ENCODE measurements at places on chromosomes 16 and 17.

GRCh38 chr17:62933501-62934385 is 32.3 kb upstream of the TANC2 start:
- DNase-seq: no peak

DNA sequence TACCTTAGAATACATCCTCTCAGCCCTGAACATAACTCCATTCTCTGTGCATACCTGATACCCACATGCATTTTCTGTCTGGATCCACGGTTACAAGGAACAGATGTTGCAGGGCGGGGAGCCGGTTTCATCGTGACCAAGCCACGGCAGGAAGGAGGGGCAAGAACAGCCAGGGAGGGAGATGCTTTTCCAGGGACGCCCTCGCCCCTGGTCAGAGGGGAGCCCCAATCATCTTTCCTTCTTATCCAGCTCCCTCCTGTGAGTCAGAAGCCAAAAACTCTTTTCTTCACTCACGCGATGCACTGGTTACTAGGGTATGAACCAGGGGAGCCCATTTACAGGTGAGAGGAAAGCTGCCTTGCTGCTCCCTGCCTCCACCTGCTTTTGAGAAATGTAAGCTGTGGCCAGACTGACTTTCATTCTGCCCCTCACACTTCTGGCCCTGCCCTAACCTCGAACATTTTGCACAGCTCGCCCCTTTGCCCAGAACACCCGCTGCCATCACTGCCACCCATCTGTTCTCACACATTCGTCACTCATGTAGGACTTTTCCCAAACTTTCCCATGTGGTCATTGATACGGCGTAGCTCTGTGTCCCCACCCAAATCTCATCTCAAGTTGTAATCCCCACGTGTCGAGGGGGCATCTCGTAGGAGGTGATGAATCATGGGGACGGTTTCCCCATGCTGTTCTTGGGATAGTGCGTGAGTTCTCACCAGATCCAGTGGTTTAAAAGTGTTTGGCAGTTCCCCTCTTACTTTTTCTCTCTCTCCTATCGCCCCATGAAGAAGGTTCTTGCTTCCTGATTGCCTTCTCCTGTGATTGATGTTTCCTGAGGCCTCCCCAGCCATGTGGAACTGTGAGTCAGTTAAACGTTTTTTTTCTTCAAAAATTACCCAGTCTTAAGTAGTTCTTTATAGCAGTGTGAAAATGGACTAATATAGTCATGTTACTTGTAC is 20.5 kb downstream of the FOXL1 start:
- no peak for DNase-seq

DNA sequence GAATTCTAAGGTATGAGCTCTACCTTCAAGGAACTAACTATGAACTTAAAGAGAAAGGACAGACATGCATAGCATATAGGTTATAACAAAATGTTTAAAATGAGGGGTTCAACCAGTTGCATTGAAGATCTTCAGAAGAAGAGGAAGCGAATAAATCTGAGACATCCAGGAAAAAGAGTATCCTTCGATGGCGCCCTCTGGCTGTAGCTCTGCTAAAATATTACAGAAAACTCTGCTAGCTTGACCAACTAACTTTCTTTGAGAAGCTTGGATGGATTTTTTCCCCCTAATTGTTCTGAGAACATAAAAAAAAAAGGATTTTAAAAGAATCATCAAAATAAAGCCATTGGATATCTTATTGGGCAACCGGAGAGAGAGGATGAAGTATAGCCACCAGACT is 659.9 kb upstream of the SOX9 start:
- DNase-seq: peak; percentile 31

DNA sequence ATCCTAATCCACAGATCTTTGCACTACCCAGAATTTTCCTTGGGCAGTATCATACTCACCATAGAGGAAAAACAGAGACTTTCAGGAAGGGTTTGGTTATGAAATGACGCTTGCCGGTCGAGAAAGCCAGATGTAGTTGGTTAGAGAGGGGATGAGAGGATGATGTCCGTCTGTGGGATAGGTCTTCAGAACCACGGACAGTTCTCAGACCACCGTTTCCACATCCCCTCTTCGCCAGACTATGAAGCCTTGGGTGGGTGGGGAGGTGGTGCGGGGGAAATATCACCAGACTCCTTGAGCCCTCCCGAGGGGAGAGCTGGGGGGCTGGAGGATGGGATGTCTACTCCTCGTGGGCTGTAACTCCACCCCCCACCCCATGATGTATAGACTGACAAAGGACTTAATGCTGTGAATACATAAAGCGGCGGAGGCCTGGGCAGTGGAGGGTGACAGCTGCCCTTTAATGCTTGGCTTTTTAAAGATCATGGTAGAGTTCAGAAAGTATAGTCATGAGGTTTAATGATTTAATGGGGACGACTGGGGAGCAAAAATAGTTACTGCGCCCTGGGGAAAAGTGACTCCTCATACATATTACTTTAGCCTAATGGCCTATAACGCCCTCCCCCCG is 96.6 kb downstream of the MRM1 start:
- DNase-seq: no peak

- DNase-seq: no peak
Observed at GRCh38 chr16:3825103-3825502, 55.4 kb downstream of the CREBBP start.

DNA sequence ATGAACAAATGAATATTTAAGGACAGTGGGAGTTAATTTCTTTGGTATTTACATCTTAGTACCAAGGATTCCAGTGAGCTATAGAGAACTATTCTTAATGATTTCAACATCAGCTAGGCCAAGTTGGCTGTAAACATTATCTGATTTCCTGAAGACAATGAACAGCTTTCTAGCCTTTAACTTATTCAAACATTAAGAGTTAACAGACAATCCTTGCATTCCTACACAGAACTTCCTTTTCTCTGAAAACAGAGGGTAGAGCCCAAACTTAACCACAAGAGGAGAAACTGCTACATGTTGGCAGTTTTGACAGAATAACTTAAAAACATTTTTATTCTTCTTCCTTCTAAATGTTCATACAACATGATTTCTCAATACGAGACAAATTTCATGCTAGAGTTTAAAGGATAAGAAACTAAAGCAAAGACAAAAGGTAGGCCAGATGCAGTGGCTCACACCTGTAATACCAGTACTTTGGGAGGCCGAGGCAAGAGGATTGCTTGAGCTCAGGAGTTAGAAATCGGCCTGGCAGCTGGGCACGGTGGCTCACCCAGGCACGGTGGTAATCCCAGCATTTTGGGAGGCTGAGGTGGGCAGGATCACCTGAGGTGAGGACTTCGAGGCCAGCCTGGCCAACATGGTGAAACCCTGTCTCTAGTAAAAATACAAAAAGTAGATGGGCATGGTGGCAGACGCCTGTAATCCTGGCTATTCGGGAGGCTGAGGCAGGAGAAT is 4.4 kb downstream of the CRLF3 start:
- no peak for DNase-seq

- DNase-seq: no peak
Observed at GRCh38 chr17:7084088-7084487, 4.0 kb upstream of the CLEC10A start.

DNA sequence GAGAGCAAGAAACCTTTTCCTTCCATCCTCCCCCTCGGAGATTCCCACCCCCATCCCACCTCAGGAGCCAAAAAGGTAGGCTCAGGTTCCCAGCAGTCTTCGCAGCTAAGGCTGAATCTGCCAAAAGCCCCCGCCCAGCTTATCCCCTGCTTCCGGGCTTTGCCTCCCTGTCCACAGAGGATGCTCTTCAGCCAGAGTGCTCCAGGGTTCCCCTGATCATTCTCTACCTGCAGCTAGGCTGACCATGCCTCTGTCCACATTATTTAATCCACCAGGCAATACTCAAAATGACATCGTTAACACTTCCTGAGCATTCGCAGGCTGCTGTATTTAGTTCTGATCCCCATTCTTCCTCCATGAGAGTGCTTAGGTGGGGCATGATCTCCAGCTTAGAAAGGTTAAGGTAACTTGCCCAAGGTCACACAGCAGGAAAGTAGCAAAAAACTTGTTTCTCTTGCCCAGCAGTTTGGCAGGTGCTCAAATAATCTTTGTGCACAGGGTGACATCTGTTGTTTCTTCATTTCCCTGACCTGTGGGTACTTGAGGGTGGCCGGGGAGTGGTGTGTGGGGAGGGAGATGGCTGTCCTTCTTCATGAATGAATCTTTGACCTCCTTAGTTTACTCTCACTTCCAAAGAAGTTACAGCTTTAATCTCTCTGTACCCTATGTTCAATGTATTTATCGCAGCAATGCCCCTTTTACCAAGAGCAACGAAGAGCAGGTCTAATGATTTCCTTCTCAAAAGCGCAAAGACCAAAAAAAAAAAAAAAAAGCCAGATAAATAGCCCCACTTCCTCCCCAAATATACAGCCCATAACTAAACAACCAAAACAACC is 848 bp upstream of the TBKBP1 start:
- no peak for DNase-seq

DNA sequence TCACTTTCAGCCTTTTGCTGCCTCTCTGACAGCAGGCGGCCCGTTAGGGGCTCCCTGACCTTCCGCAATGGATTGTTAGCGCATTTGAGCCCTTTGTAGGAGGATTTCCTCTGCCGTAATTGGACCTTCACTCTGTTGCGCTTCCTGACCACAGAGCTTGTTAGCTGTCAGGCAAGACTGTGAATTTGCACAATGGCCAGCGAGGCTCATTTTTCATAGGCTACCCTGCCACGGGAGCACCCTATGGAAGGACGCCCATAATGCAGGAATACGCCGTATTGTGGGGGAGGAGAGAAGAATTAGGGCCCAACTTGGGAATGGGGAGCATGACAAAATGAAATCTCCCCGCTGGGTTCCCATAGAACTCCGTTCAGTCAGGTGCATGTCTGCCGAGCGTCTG is 205.2 kb upstream of the NLRP1 start:
- no peak for DNase-seq

DNA sequence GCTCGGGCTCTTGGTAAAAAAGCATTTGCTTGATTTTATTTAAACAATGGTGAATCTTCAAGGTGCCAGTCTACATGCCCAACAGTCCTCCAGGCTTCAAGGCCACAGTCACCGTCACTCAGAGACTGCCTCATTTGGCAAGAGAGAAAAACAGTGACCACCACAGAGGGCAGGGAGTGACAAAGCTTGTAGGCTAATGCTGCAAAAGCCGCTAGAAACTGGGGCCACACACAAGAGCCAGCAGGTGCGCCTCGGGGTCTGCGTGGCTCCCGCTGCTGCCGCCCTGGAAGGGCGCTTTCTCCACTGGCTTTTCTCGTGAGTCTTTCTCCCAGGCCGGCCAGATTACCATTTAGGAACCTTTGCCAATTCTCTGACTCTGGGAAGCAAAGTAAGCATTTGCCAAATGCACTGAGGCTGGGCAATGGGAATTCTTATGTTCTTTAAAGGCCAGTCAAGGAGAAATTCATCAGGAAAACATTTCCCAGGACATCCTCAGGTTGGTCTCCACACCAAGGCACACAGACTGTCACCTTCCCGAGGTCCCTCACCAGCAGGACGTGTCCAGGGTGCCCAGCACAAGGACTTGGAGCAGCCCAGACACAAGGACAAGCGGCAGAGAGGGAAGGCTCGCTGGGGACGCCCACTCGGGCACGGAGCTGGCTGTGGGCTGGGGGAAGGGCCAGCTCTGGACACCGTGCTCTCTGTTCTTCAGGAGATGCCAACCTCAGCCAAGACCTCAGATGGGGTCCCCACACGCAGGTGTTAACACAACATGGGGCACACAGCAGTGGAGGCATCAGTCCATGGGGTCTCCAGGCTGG is 12.5 kb upstream of the C16orf95 start:
- DNase-seq: no peak

GRCh38 chr16:81369888-81370504 is 55.2 kb downstream of the GAN start:
- no peak for DNase-seq

DNA sequence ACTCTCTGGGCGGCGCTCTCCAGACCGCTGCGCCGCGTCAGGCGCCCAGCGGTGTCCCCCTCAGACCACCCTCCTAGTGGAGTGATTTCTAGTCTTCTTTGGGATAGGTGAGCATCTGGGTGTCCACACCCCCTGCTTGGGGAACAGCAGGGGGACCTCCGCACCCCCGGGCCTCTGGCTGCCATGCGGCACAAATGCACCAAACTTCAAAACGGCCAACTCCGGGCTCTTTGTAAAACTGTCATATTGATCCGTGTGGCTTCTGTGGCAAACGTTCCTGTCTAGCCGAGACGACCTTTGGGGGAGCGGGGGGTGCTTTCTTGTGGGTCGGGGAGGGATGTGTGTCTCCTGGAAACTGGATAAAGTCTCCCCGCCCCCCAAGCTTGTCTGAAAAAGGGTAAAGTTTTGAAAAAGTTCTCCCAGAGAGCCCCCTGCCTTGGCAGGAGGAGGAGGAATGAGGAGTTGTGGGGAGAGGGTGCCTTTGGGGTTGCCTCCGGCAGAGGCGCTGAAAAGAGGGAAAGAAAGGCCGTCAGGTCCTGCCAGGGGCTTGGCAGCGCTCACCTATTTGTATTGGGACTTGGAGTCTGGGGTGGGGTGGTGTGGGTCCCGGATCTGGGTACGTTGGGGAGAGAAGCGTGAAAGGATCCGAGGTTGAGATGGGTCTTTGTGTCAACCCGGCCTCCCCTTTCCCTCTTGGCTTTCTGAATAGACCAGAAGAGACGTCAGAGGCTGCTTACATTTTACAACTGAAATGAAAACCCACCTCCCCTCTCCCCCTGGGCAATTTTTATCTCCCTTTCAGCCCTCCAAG is 2.2 kb upstream of the CHD3 start:
- DNase-seq: no peak
